IPS DF 19.7 (cell line): ENCODE measurements at places on chromosomes 6 and 20.

GRCh38 chr20:52434453-52434852 lies 242.9 kb upstream of the ZFP64 start:
- DNase-seq = no peak

- no peak for DNase-seq
Observed at GRCh38 chr20:61650912-61651733, 399.1 kb downstream of the CDH4 start.

- no peak for DNase-seq
Observed at GRCh38 chr20:32441638-32442037, 83.5 kb downstream of the ASXL1 start.

- no peak for DNase-seq
Observed at GRCh38 chr6:133637874-133638273, 251.0 kb upstream of the TCF21 start.

DNA sequence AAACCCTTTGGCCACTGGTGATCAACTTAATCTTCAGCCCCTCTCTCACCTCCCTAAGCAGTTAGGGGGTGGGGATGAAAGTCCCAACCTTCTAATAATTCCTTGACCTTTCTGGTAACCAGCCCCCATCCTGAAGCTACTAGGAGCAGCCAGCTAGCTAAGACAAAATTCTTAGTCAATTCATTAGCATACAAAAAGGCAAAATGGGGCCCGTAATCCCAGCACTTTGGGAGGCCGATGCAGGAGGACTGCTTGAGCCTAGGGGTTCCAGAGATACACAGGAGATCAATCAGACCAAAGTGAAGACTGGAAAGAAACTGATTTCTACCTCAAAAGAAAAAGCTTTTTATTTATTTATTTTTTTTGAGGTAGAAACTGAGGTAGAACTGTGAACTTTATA lies 1.8 kb downstream of the ASCC3 start:
- DNase-seq = no peak

GRCh38 chr6:36229223-36229622 lies 32.7 kb downstream of the BRPF3 start:
- no peak for DNase-seq

DNA sequence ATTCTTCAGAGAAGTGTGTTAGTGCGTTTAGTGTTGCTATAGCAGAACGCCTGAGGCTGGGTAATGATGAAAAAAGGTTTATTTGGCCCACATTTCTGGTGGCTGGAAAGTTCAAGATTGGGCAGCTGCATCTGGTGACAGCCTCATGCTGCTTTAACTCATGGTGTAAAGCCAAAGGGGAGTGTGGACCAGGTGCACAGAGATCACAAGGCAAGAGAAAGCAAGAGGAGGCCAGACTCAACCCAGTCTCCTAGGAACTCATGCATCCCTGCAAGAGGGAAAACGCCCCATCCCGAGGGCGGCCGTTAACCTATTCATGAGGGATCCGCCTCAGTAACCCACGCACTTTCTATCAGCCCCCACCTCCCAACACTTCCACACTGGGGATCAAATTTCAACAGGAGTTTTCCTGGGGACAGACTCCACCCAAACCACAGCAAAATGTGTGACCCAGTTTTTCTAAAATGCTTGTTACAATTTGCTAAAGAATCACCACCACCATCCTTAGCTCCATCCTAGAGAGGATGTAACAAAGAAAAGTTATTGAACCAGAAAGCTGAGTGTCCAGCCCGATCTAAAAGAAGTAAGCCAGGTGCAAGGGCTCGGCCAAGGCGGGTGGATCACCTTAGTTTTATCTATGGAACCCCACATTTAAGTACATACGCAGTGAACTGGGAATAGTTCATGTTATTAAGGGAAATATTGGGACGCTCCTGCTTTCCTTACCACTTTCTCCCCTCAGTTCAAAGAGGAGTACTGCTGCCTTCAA lies 164.8 kb downstream of the QKI start:
- DNase-seq = no peak

DNA sequence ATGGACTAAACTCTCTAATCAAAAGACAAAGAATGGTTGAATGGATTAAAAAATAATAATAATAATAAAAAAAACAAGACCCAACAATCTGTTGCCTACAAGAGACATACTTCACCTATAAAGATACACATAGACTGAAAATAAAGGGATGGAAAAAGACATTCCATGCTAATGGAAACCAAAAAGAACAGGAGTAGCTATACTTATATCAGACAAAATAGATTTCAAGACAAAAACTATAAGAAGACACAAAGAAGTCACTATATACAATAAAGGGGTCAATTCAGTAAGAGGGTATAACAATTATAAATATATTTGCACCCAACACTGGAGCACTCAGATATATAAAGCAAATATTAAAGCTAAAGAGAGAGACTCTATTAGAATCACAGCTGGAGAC lies 106.7 kb downstream of the BTBD9 start:
- no peak for DNase-seq

GRCh38 chr6:4518506-4518905 lies 257.7 kb upstream of the CDYL start:
- no peak for DNase-seq

- no peak for DNase-seq
Observed at GRCh38 chr6:155887421-155887820, 431.8 kb upstream of the NOX3 start.

- no peak for DNase-seq
Observed at GRCh38 chr20:55540013-55540412, 465.3 kb downstream of the CBLN4 start.

- no peak for DNase-seq
Observed at GRCh38 chr6:218153-219018, 73.9 kb upstream of the DUSP22 start.

DNA sequence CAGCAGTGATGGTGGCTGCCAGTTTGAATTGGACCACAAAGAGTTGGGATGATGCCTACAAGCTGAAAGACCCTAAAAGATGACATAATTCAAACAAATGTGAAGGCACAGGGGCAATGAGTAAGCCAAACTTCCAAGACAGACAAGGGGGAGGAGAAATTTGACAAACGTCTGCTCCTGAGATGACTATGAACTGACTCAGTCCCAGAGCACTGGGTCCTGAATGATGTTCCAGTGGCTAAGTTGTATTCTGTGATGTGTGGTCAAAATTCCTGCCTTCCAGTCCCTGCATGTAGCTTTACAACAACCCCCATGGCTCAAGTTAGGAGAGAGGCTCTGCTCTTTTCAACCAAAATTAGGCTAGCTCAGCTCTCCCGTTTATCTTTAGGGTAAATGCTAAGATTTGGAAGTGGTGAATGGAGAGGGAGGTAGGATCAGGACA lies 86.1 kb upstream of the SIRPA start:
- DNase-seq = no peak

DNA sequence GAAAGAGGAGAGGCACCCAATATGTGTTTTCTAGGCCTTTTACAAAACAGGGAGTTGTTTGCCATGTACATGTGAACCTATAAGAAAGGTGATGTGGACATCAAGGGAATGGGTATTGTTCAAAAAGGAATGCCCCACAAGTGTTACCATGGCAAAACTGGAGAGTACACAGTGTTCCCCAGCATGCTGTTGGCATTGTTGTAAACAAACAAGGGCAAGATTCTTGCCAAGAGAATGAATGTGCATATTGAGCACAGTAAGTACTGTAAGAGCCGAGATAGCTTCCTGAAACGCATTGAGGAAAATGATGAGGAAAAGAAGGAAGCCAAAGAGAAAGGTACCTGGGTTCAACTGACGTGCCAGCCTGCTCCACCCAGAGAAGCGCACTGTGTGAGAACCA lies 13.1 kb downstream of the QRSL1 start:
- no peak for DNase-seq

DNA sequence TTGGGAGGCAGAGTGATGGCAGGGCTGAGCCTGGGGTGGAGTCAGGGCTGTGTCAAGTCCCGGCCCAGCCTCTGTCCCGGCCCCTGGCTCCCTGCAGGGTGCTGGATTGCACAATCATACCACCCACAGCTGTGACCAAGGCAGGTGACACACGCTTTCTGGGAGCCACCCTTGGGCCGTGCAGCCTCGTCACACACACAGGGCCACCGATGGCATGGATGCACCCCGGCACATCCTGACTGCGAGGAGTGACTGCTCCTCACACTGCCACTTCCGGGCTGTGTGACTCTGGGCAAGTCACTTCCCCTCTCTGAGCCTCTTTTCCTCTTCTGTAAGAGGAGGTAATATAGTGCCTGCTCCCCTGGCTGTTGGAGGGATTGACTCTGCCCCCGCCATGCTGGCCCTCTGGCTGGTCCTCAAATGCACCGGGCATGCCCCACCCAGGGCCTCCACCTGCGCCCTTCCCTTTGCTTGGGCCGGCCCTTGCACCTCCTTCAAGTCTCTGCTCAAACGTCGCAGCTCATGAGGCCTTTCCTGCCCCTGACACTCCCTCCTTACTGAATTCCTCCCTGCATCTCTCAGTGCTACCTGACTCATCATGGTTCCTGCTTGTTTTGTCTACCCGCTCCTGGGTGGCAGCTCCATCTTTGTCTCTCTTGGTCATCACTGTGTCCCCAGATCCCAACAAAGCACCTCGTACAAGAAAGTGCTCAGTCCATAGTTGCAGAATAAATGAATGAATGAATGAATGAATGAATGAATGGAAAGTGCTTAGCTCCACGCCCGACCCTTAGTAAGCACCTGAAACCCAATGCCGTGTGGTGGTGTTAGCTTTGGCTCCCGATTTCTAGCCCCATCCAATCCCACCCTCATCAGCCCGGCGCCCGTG lies 93.5 kb downstream of the CEBPB start:
- no peak for DNase-seq

DNA sequence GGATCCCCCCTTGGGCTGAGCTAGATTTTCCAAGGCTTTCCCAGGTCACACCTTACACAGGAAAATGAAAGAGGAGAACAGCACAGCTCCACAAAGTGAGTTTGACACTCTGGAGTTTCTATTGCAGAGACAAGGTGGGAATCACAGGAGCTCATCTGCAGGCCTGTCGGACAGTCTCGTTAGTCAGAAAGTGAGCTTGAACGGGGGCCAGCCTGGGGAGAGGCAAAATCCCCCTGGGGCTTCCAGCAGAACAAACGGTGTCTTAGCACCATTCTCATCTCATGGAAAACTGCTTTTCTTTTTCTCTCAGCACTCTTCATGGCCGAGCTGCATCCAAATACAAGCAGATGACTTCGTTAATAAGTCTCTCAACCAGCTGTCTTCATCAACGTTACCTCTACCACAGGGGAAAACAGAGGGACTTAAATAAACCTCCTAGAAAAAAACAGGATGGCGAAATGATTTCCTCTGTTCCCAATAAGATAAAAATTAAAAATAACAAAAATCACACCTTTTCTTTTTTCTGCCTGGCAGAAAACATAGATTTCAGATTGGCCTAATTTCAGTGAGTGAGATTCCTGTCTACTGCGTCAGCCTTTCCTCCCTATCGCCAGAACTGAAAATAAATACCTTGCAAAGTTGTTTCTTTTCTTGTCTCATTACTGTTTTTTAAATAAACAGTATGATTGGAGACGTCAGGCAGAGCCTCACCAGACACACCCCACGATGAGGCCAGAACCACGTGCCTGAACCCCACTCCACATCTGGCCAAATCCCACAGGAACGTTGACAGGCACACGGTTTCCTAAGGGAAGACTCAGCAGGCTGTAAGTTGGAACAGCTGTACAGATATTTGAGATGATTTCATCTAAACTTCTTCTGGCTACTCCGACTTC lies 219.0 kb downstream of the TTLL2 start:
- no peak for DNase-seq

GRCh38 chr20:4261333-4262284 lies 246.3 kb upstream of the RNF24 start:
- DNase-seq = no peak

- no peak for DNase-seq
Observed at GRCh38 chr6:138726066-138726756, 47.4 kb upstream of the CCDC28A start.

GRCh38 chr20:50675671-50676376 lies 15.5 kb downstream of the RIPOR3 start:
- DNase-seq = no peak

DNA sequence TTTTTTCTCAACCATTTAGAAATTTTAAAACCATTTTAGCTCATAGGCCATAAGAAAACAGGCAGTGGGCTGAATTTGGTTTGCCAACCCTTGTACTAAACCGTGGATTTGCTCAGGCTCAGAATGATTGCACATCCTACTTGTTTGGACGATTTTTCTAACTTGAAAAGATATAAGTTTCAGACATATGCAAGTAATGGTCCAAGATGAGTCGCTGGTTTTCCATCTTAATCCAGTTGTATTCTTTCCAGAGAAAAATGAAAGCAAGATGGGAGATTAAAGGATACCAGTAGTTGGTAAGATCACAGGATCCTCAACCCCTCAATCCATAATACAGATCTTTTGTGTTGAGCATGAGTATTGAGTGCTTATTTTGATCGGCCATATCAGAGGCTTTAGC lies 250.9 kb downstream of the TINAG start:
- DNase-seq = no peak

DNA sequence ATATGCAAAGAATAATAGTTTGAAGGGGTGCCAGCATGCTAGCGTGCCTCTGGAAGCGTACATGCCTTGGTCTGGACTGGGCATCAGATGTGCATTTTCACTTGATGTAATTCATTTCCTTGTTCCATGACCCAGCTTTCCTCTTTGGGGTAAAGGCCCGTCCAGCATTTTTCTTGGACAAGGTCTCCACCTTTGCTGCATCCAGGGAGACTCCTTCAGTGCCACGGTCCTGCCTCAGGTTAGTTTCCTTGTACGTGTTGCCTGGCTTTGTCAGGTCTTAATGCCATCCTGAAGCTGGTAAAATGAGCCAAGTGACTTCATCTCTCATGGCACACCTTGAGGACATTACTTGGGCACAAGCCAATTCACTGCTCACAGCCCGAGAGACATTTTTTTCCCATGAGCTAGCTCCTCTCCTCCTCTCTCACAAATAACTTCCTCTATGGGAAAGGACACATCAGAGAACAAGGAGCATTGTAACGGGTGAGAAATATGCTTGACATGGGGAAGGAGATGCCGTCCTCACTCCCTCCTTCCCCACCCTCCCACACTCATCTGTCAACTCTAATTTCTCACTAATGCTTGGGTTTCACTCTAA lies 23.9 kb downstream of the EDN1 start:
- DNase-seq = no peak

- no peak for DNase-seq
Observed at GRCh38 chr6:128655978-128656498, 135.6 kb upstream of the PTPRK start.
